ENCODE measurements at places on chromosomes 1 and 21. TPM values are rescaled to one million over a fixed set of nuclear protein-coding genes. Genes with fewer than 3 reads are reported as not detected.

DNA sequence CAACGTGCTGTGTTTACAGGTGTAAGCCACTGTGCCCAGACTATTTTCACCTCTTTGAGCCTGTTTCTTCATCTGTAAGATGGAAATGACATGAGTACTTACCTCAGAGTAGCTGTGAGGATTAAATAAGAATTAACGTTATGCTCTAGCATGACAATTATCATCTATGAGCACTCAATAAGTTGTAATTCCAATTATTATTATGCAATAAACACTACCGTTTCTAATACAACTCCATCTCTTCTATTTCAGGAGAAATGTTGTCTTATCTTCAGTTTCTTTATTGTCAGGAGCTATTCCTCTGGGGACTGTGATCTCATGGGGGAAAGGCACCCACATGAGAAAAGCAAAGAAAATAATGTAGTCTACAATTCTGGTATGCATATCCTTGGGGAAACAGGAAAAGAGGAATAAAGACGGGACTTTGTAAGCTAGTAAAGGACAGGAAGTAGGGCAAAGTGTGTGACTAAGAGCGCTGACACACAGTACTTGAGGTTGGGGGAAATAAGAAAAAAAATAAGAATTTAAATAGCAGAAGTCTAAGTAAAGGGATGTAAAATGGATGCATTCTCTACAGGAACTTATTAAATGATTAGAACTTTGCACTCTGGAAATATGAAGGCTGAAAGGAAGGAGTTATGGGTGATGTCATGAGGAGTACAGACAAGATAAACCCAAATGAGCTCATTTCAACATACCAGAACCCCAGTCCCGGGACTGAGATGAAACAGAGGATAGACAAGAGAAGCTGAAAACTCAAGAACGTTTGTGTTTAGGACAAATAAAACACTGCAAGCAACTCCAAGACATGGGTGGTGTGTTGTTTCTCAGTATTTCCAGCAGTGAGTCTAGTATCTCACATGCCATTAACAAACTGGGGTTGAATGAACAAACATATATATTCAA, 9.8 kb downstream of the PHC2 start:
- no peak for DNase-seq

GRCh38 chr1:207807690-207808321, 56.0 kb downstream of the CD46 start:
- DNase-seq = no peak

- DNase-seq = no peak
Observed at GRCh38 chr1:147246044-147246690, 3.7 kb downstream of the CHD1L start.

- DNase-seq = no peak
Observed at GRCh38 chr21:35909456-35910223, 150.7 kb downstream of the SETD4 start.

- no peak for DNase-seq
Observed at GRCh38 chr1:194833111-194833510, 1646.7 kb upstream of the B3GALT2 start.

DNA sequence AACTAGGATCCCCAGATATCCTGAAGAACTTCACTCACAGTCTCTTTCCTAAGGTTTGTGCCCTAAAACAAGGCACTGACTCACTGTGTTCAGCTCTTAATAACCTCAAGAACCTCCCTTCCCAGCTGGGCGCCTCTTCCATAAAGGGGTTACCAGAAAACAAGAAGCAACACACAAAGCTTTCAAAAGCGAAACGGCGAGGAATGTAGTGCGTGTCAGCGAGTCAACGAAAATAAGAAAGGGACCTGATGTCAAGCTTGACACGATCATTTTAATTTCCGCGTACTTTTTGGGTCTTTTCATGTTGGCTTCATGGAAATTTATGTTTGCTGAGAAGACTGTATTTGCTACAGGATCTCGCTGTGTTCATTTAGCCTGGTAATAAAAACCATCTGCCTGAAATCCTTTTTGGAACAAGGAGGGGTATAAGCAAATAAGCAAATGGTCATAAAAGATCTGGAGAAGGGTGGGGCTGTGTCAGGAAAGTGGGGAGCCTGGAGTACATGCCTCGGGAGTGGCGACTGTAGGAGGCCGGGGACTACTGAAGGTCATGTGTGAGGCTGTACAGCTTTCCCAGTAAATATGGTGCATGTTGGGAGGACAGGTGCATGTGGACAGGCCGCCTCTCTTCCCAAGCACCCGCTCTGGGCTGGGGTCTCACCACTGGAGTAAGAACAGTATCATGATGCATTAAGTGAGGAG, 11.4 kb upstream of the CLDN14 start:
- no peak for DNase-seq

GRCh38 chr1:228082918-228083870, 686 bp downstream of the ARF1 start:
- DNase-seq = no peak

GRCh38 chr1:78387871-78388270, 102.9 kb upstream of the PTGFR start:
- DNase-seq = no peak

- DNase-seq = no peak
Observed at GRCh38 chr1:56146449-56146848, 432.9 kb downstream of the PLPP3 start.

DNA sequence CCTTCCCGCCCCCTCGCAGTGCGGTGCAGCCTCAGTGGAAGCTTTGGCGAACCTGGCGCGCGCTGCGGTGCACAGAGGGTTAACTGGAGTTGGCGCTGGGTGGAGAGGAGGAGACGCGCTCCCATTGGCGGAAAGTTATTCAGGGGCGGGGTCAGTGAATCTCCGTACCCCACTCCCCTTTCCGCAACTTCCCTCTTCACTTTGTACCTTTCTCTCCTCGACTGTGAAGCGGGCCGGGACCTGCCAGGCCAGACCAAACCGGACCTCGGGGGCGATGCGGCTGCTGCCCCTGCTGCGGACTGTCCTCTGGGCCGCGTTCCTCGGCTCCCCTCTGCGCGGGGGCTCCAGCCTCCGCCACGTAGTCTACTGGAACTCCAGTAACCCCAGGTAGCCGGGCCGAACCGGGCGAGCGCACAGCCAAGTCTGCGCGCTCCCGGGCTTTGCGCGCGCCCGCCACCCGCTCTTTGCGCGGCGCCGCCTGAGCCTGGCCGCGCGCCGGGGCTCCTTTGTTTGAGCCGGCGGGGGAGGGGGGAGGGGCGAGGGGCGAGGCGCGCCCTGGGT, at the start of gene EFNA4:
Gene EFNA4 (plus strand): TSS at position 191 of the 561 bp plus-strand sequence. CDS start 84 bp downstream, at position 275.
- no peak for DNase-seq

DNA sequence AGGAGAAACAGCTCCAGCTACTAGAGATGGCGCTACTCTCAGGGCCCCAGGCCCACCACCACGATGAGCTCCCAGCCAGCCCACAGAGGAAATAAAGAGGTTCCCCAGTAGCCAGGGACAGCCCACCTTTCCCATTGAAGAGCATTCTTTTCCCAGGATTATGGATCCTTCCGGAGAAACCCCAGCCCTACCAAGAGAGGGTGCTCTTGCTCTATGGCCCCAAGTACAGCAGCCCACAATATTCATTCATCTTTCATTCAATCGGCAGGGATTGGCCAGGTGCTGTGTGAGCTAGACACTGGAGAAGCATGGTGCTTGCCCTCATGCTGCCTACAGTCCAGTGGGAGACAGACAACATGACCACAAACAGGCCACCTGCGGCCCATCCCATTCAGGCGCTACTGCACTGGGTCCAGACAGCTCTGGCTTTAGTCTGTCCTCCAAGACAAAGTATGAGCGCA, 29.9 kb downstream of the PMVK start:
- no peak for DNase-seq

- DNase-seq = no peak
Observed at GRCh38 chr1:60044881-60045280, 28.7 kb downstream of the C1orf87 start.

DNA sequence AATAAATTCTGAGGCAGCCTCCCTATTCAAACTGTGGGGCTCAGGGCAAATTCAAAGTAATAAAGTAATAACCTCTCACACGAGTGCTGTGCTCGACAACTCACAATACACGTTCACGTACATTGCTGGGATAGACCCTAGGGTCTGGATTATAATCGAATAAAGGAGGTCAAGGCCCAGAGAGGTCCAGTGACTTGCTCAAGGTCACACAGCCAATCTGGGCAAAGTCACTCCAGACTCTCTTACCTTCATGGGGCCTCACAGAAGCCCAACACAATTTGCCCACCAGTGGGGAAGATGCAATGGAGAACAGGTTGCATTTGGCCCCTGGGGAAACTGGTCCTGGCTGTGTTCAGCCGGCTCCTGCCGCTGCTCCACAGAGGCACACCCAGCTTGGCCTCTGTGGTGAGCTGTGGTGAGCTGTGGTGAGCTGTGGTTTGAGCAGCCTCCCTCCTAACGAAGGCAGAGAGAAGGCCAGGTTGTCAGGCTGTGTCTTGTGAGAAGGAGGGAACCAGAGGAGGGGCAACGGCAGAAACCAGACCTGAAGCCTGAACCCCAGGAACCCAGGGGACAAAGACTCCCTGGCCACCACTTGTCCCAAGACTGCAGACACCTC, 35.1 kb downstream of the NUAK2 start:
- no peak for DNase-seq

GRCh38 chr1:69570356-69570755, 2.6 kb downstream of the LRRC7 start:
- no peak for DNase-seq

GRCh38 chr1:1284221-1285101, 4.2 kb downstream of the SCNN1D start:
- DNase-seq = no peak

- no peak for DNase-seq
Observed at GRCh38 chr1:72100771-72101170, 181.6 kb downstream of the NEGR1 start.

DNA sequence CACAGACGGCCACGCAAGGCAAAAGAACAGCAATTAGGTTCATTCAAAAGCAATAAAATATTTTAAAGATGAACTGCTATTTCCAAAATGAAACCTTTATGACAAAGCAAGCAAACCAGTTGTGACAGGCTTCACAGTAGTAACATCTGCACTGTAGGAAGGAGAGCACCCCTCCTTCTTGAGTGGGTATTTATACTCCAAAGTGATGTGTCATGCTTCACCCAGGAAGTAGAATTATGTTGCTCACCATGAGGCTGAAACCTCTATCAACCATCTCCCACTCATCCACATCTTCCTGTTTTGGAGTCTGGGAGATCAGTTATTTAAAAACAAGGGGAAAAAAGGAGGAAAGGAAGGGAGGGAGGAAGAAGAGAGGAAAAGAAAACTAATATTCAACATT, 885 bp downstream of the OR2T10 start:
- DNase-seq = no peak

DNA sequence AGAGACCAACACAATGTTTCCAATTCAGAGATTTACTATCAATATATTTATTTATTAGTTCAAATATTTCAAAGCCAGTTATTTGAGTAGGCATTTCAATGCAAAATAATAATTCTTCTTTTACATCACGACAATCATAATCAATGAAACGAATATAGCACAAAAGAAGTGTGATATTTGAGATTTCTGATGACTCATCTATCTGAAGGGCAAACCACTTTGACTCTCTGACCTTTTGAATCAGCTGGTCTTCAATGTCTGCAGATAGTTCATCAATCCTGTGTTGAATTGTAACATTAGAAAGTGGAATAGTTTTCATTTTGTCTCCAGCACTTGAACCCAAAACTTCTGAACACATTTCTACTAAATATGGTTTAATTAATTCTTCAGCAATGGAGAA, 3.0 kb upstream of the TMEM35B start:
- DNase-seq = no peak

- DNase-seq = no peak
Observed at GRCh38 chr21:34274001-34274400, 89.8 kb upstream of the KCNE2 start.

DNA sequence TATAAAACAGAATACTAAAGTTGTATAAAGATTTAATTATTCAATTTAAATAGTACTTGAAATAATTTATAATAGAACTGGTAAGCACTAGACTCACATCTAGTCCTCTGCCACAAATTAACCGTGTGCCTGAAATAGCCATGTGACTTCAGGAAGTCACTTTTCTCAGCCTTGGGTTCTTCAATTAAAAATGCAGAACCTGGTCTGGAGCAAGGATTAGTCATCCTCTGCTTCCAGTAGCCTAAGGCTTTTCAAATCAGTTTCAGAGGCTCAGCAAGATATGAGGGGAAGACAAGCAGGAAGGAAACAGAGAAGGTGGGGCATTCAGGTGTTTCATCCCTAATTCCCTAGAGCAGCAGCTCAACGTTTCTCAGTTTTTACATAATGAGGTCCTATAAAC, 23.0 kb downstream of the DPH5 start:
- no peak for DNase-seq

- peak; percentile 40 for DNase-seq
Observed at GRCh38 chr1:47843781-47844557, 153.2 kb downstream of the TRABD2B start.

DNA sequence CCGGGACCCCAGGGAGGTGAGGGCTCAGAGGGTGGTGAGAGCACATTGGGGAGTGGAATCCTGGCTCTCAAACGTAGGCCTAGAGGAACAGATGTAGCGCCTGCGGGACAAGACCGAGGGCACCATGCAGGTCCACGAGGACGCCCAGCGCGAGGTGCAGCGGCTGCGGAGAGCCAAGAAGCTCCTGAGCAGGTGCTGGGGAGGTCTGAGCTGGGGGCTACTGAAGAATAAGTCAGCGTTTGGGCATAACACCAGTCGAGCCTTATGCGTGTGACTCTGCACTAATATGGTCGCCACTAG, 2.6 kb upstream of the NBPF3 start:
- DNase-seq = no peak

GRCh38 chr1:167454304-167454893, 63.9 kb downstream of the CD247 start:
- DNase-seq = no peak

Gene PLOD1
- 118 TPM for polyA plus RNA-seq

Gene NPHS2
- 384 TPM for polyA plus RNA-seq

Gene WDR64
- polyA plus RNA-seq = 0.36 TPM

Gene OR2L8
- polyA plus RNA-seq = not detected

Gene KRTAP13-4
- not detected for polyA plus RNA-seq

Gene YY1AP1
- polyA plus RNA-seq = 69.8 TPM

Gene HSF2BP
- polyA plus RNA-seq = 2.0 TPM

Gene OR2T2
- polyA plus RNA-seq = not detected

Gene ATP1A4
- polyA plus RNA-seq = 0.04 TPM

Gene RASAL2
- 18.4 TPM for polyA plus RNA-seq

Gene PSMB2
- polyA plus RNA-seq = 75.0 TPM

Gene NHLH1
- 0.27 TPM for polyA plus RNA-seq

Gene CENPL
- 10.6 TPM for polyA plus RNA-seq

Gene EPHA8
- polyA plus RNA-seq = 2.4 TPM

Gene LDLRAD1
- not detected for polyA plus RNA-seq

Gene SMCP
- polyA plus RNA-seq = not detected
